ENCODE measurements at places on chromosomes 13 and 19. TPM values are rescaled to one million over a fixed set of nuclear protein-coding genes. Genes with fewer than 3 reads are reported as not detected.

GRCh38 chr19:35362261-35363000 lies 4.2 kb downstream of the FFAR3 start:
- peaks cover 7% of the 10 kb centered on the region for H3K4me1 ChIP-seq
- no peak overlapping the region for H3K27ac ChIP-seq

DNA sequence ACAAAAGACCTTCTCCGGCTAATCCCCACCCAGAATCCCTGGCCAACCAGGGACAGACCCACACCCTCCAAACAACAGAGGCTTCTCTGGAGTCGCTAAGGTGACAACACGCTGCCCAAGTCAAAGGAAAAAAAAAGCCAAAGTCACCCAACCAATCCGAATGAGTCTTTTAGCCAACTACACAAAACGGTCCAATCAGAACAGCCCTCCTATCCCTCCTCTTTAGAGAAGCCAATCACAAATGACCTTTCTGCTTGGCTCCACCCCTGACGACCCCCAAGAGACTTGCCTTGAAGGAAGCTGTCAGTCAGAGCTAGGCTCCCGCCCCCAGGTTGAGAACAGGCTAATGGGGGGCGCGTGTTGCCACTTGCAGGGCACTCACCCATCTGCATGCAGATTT lies 6.6 kb upstream of the FBXW9 start:
- H3K4me1 ChIP-seq, result peaks cover 4% of the 10 kb centered on the region
- peak; percentile 69 for DNase-seq
- peak overlapping the region; percentile 37 for H3K27ac ChIP-seq
- H3K27me3 ChIP-seq, result no peaks in the 10 kb centered on the region
- H3K36me3 ChIP-seq, result peaks cover 53% of the 10 kb centered on the region

DNA sequence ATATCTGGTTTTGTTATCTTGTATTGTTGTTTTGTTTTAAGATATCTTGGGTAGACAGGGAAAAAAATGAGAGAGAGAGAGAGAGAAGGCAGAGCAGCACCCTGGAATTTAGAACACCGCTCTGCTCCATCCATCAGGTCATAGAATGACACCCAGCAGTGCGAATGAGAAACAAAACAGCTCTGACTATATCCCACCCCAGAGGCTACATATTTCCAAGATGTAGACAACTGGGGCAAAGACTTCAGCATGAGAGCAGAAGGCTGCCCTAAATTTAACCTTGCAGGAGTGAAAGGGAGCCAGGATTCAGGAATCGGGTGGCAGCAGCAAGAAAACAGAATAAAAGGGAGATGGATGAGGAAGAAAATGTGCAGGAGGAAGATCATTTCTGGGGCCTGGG lies 46.5 kb downstream of the TNFSF13B start:
- no peak overlapping the region for H3K27ac ChIP-seq
- peaks cover 4% of the 10 kb centered on the region for H3K27me3 ChIP-seq
- no peak for DNase-seq
- no peaks in the 10 kb centered on the region for H3K4me1 ChIP-seq
- H3K36me3 ChIP-seq, result no peaks in the 10 kb centered on the region

DNA sequence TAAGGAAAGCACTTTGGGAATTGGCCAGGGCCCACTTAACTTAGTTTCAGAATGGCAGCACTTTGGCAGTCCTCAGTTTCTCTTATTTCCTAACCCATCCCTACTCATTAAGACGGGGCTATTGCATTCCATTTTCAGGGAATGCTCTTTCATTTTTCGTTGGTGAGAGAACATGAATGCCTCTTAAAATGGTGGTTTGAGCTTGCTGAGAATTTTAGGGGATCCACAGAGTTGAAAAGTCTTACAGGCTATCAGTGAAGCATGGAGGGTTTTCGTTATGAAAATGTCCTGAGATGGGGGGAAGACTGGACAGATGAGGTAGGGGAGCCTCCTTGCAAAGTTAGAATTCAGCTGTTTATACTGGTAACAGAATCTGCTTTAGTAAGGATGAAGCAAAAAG lies 71.4 kb downstream of the LRCH1 start:
- H3K4me3 ChIP-seq, result no peak overlapping the region
- H3K27me3 ChIP-seq, result no peaks in the 10 kb centered on the region
- H3K27ac ChIP-seq, result no peak overlapping the region
- no peak for DNase-seq

DNA sequence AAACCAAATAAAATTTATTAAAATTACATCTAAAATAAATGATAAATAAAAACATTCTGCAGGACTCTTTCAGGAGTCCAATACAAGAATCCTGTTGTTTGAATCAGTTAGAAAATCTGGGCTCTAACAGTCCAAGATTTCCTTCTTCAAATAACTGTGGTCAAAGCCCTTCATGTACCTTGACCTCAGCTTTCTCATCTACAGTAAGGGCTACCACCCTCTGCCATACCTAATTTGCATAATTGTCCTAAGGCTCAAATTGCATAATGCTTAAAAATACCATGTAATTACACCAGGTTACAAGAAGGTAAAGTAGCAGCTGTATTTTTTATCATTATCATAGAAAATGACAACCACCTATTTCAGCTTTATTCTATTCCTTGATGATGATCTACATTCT lies 54.3 kb downstream of the XPO4 start:
- H3K27ac ChIP-seq, result no peak overlapping the region
- peaks cover 4% of the 10 kb centered on the region for H3K36me3 ChIP-seq
- H3K27me3 ChIP-seq, result no peaks in the 10 kb centered on the region
- no peak for DNase-seq
- H3K4me1 ChIP-seq, result no peaks in the 10 kb centered on the region
- no peak overlapping the region for H3K4me3 ChIP-seq

- H3K27me3 ChIP-seq, result peaks cover 50% of the 10 kb centered on the region
- no peak overlapping the region for H3K27ac ChIP-seq
- H3K36me3 ChIP-seq, result no peaks in the 10 kb centered on the region
- H3K4me3 ChIP-seq, result no peak overlapping the region
- H3K4me1 ChIP-seq, result peaks cover 14% of the 10 kb centered on the region
These were observed 10.7 kb upstream of the CEACAM3 start for GRCh38 chr19:41785653-41786052.

- peak overlapping the region; percentile 100 for H3K27ac ChIP-seq
- no peak for DNase-seq
- peaks cover 21% of the 10 kb centered on the region for H3K36me3 ChIP-seq
- no peak overlapping the region for H3K4me3 ChIP-seq
- H3K27me3 ChIP-seq, result no peaks in the 10 kb centered on the region
- peaks cover 77% of the 10 kb centered on the region for H3K4me1 ChIP-seq
These were observed 52.8 kb downstream of the GATAD2A start for GRCh38 chr19:19458110-19458816.

DNA sequence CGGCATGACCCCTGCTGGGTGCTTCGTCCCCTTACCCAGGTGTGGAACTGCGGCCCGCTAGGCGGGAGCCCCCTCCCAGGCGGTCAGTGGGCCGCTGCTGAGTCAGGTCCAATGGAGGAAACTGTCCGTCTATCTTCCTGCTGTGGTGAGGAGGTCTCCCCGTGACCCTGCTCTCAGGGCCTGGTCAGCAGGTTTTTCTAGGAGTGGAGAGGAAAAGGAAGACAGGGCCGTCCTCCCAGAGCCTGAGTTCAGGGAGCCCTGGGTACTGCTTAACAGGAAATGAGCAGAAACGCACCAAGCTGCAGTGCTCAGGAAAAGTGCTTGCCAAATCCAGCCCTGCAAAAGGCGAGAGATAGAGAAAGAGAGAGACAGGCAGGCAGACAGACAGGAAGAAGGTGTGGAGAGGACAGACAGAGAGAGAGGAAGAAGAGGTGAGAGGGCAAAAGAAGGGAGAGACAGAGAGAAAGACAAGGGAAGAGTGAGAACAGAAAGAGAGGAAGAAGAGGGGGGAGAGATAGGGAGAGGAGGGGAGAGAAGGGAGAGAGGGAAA lies 10.3 kb downstream of the SH3GL1 start:
- DNase-seq, result no peak
- peaks cover 41% of the 10 kb centered on the region for H3K4me1 ChIP-seq
- no peak overlapping the region for H3K4me3 ChIP-seq
- no peaks in the 10 kb centered on the region for H3K27me3 ChIP-seq

DNA sequence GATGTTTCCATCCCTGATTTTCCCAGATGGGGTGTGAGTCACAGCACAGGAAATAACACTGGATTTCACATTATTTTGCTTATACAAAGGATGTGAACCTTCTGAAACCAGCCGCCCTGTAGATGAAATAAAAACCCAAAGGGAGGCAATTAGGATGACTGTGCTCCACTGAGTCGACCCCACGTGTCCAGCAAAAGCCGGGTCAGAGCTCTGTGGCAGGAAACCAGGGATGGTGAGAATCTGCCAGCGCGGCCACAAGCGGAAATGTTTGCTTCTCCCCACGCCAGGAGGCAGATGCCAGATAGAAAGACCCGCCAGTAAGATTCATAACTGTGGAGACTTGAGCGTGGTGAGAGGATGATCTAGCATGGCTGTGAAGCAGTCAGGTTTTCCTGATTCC lies 764.4 kb downstream of the LIG4 start:
- no peaks in the 10 kb centered on the region for H3K4me1 ChIP-seq
- no peaks in the 10 kb centered on the region for H3K27me3 ChIP-seq
- H3K27ac ChIP-seq, result no peak overlapping the region
- no peak overlapping the region for H3K4me3 ChIP-seq
- no peaks in the 10 kb centered on the region for H3K36me3 ChIP-seq
- DNase-seq, result peak; percentile 4

CPB2 gene
- not detected for total RNA-seq

DNA sequence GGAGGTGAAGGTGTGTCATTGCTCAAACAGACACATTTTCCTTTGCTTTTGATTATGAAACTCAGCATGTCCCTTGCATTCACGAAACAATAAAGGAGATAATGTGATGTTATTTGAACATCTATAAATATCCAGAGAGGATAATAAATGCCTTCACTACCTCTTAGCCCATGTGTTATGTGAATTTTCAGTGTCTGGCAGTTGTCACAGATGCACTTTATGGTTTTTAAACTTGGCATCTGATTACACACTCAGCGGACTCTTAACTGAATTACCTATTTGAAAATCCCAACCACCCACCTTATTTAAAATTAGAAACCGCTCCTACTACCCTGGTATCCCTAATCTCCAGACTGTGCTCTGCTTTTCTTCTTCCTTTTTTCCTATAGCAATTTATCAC lies 254.2 kb downstream of the COG6 start:
- no peak overlapping the region for H3K27ac ChIP-seq
- peaks cover 1% of the 10 kb centered on the region for H3K27me3 ChIP-seq
- no peak for DNase-seq
- H3K36me3 ChIP-seq, result no peaks in the 10 kb centered on the region
- H3K4me3 ChIP-seq, result no peak overlapping the region

- no peak overlapping the region for H3K27ac ChIP-seq
- H3K4me3 ChIP-seq, result no peak overlapping the region
- no peak for DNase-seq
- H3K36me3 ChIP-seq, result peaks cover 67% of the 10 kb centered on the region
These were observed 14.4 kb downstream of the HAUS8 start for GRCh38 chr19:17060802-17061201.

ZNF540 gene
- total RNA-seq, result 1.7 TPM

- peak overlapping the region; percentile 21 for H3K27ac ChIP-seq
These were observed 9.8 kb downstream of the PARP4 start for GRCh38 chr13:24502533-24503378.

DNA sequence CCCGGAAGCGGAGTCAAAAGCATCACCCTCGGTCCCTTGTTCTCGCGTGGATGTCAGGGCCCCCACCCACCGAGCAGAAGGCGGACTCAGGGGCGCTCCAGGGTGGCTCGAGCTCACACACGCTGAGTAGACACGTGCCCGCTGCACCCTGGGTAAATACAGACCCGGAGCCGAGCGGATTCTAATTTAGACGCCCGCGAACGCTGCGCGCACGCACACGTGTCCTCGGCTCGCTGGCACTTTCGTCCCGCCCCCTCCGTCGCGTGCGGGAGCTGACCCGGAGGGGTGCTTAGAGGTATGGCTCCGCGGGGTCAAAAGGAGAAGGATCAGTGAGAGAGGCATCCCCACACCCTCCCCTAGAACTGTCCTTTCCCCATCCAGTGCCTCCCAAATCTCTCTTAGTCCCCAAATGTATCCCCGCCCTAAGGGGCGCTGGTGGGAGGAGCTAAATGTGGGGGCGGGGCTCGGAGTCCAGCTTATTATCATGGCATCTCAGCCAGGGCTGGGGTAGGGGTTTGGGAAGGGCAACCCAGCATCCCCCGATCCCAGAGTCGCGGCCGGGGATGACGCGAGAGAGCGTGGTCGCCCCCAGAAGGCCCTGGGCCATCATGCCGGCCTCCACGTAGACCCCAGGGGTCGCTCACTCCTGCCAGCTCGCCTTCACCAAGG lies 451 bp upstream of the ICAM5 start:
- peaks cover 58% of the 10 kb centered on the region for H3K27me3 ChIP-seq
- peak overlapping the region; percentile 75 for H3K27ac ChIP-seq
- peak overlapping the region; percentile 73 for H3K4me3 ChIP-seq
- H3K36me3 ChIP-seq, result peaks cover 23% of the 10 kb centered on the region
- H3K4me1 ChIP-seq, result peaks cover 75% of the 10 kb centered on the region

- H3K4me1 ChIP-seq, result peaks cover 25% of the 10 kb centered on the region
- H3K36me3 ChIP-seq, result peaks cover 48% of the 10 kb centered on the region
- H3K4me3 ChIP-seq, result peak overlapping the region; percentile 95
- peak; percentile 71 for DNase-seq
- no peaks in the 10 kb centered on the region for H3K27me3 ChIP-seq
These were observed 550 bp downstream of the ZNF383 start for GRCh38 chr19:37218592-37218935.

DNA sequence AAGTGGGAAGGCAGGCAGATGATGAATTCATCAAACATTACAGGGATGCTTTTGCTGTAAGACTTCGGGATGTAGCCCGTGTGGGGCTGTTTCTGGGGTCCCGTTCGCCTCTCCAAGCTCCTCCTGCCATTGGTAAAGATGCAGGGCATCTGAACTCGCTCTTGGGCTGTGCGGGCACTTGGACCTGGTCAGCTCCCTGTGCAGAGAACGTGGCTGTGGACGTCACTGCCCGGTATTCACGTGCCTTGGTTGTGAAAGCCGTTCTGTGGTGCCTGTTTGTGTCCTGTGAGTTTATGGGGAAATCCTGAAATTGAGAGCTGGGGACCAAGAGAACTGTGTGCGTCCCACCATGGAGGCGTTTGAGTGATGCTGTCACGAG lies 5.4 kb downstream of the TFDP1 start:
- peaks cover 40% of the 10 kb centered on the region for H3K4me1 ChIP-seq
- peaks cover 68% of the 10 kb centered on the region for H3K36me3 ChIP-seq
- no peak for DNase-seq
- no peak overlapping the region for H3K4me3 ChIP-seq
- no peaks in the 10 kb centered on the region for H3K27me3 ChIP-seq
- no peak overlapping the region for H3K27ac ChIP-seq

TEX26 gene
- total RNA-seq, result not detected

BAX gene
- total RNA-seq, result 182 TPM

FBXL12 gene
- total RNA-seq, result 26.7 TPM

DNA sequence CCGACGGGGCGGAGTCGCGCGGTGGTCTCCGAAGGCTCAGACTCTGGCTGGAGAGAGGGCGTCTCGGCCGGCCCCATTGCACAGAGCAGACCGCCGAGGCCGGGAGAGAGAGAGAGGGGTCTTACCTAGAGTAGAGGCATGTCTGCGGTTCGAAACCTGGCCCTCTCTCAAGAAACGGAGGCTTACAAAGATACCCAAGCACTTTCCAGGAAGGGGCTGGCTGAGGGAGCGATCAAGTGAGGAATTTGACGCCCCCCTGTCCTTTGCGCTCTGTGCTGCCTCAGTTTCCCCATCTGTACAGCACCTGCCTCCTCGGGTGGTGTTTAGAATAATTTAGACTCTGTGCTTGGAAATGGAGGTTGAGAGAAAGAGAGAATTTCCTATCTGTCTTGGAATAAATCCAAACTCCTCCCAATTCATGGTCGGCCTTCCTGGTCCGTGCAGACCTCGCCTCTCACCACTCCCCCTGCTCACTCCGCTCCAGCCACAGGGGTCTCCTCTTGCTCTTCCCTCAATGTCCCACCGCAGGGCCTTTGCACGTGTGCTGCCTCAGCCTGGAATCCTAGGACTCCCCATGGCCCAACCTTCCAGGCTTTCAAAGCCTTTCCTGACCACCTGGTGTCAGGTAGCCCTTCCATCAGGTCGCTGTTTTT lies 658 bp upstream of the ISOC2 start:
- peaks cover 15% of the 10 kb centered on the region for H3K4me1 ChIP-seq
- DNase-seq, result no peak
- no peaks in the 10 kb centered on the region for H3K36me3 ChIP-seq
- H3K27ac ChIP-seq, result peak overlapping the region; percentile 84
- H3K4me3 ChIP-seq, result peak overlapping the region; percentile 86

Data from activated CD8-positive, alpha-beta T cell treated with anti-CD3 and anti-CD28 coated beads for 36 hours (primary cell).